Daoy (cell line): ENCODE measurements at places on chromosomes 5 and 9.

GRCh38 chr5:133714161-133714915, 102.0 kb upstream of the FSTL4 start:
- peak; percentile 79 for DNase-seq

GRCh38 chr9:110187126-110187525, 20.8 kb downstream of the C9orf152 start:
- DNase-seq, result no peak

GRCh38 chr9:703392-703791, 138.1 kb upstream of the DMRT1 start:
- no peak for DNase-seq

GRCh38 chr5:156411957-156412356, 85.0 kb downstream of the SGCD start:
- DNase-seq, result no peak

- DNase-seq, result no peak
Measured at GRCh38 chr9:13479096-13479495, 199.6 kb upstream of the MPDZ start.

DNA sequence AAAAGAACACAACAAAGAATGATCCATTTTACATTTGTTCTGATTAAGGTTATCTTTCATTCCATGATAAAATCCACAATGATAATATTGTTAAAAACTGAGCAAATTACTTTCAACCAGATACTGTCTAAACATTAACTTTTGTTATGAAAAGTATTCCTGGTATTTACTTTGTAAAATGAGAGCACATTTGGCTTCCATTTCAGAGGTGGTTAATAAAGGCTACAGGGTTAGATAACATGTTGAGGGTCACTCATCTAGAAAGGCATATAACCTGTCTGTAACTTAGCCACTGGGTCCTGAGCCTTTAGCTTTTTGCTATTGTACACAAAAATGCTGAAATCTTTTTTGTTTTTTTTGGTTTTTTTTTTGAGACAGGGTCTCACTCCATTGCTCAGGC, 99.3 kb downstream of the ANXA2R start:
- no peak for DNase-seq

- peak; percentile 73 for DNase-seq
Measured at GRCh38 chr9:130539420-130540223, 39.8 kb upstream of the FUBP3 start.

- peak; percentile 26 for DNase-seq
Measured at GRCh38 chr5:170266570-170267381, 30.8 kb downstream of the LCP2 start.
